D341Med (cell line): ENCODE measurements at places on chromosomes 6 and 20.

GRCh38 chr6:133115946-133116345 is 125.2 kb upstream of the EYA4 start:
- DNase-seq, result no peak

DNA sequence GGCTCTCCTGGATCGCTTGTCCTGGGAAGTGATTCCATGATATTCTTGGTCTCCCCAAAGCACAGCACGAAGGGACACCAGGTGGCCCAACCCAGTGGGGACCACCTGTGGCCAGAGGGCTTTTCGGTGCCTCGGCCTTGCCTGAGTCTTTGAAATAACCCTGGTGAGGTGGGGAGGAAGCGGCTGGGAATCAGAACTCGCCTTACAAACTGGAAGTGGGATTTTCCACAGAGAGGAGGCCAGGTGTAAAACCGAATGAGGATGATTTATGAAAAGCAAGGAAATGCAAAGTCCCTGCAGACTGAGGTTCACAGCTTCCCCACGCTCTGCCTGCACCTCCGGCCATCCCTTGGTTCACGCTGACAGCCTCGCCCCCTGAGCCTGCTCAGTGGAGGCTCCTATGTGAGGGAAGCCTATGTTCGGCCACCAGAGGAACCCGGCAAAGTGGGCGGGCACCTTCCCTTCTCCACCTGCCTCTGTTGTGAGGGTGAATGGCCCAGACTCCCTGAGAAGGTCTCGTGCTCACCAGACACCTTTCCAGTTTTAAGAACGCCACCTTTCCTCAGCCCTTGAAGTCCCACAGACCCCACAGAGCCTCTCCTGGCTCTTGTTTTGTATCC is 133.8 kb upstream of the CST7 start:
- DNase-seq, result no peak

DNA sequence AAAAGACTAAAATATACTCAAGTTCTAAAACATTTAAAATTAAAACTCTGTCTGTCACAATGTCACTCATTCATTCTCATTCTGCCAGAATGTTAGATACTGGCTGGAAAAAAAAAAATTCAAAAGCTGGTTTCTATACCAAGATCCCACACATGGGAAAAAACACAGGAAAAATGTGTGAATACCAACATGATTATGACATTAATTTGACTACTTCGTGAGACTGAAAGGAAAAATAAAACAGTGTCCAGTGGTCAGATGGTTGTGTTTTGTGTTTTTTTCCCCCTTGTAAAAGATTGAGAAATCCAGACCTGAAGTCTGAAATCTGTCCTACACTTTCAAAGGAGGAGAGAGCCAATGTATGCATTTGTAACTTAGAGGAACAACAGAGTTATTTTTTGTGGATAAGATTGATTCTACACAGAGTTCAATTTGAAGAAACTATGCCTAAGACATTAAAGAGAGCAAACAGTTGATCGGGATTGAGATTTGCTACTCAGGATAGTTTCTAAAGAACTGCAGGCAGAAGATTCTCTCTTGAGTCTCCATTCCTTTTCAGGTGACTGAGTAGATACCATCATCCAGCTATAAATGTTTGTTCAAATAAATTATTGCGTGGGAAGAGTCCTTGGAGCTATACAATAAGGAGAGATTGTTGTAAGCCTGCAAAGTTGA is 39.2 kb upstream of the TXLNB start:
- DNase-seq, result no peak

GRCh38 chr6:136069119-136069518 is 181.0 kb downstream of the MTFR2 start:
- DNase-seq, result no peak

DNA sequence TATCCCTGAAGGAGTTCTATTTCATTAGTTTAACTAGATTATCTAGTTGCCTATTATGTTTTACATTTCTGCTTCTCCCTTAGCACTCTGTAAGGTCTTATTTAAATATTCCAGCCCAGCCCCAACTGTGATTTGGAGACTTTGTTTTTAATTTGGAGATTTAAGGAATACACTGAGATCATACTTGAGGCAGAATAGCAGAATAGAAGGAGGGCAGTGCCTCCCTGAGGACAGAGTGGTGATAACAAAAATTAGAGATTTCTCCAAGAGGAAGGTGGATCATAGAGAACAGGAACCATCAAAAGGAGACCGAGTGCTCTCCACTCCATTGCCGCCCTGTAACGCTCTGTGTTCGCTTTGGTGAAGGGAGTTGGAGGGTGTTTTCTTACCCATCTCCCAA is 14.8 kb upstream of the CD164 start:
- no peak for DNase-seq

DNA sequence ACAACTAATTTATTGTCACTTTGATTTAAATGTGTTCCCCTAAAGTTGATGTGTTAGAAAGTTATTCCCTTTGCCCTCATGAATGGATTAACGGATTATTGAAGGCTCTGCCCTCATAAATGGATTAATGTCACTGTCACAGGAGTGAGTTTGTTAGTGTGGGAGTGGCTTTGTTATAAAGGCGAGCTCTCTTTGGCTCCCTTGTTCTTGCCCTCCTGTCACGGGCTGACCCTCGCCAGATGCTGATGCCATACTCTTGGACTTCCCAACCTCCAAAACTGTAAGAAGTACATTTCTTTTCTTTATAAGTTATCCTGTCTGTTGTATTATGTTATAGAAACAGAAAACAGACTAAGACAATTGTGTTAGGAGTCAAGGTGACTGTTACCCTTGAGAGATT is 22.7 kb upstream of the POPDC3 start:
- DNase-seq, result no peak

GRCh38 chr20:59996108-59996507 is 37.9 kb downstream of the CDH26 start:
- DNase-seq, result no peak

DNA sequence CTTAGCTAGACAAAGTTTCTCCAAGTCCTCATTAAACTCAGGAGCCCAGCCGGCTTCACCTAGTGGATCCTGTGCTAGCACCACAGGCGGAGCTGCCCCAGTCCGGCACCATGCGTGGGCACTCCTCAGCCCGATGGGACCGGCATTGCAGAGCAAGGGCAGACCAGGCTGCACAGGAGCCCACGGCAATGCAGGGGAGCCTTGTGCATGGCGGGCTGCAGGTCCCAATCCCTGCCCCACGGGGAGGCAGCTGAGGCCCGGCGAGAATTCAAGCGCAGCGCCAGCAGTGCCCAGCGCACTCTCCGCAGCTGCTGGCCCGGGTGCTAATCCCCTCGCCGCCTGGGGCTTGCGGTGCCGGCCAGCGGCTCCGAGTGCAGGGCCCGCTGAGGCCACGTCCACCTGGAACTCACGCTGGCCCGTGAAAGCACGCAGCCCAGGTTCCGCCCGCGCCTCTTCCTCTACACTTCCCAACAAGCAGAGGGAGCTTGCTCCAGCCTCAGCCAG is 292.3 kb upstream of the EYS start:
- no peak for DNase-seq

GRCh38 chr20:36585410-36586125 is 12.2 kb downstream of the TGIF2 start:
- no peak for DNase-seq

DNA sequence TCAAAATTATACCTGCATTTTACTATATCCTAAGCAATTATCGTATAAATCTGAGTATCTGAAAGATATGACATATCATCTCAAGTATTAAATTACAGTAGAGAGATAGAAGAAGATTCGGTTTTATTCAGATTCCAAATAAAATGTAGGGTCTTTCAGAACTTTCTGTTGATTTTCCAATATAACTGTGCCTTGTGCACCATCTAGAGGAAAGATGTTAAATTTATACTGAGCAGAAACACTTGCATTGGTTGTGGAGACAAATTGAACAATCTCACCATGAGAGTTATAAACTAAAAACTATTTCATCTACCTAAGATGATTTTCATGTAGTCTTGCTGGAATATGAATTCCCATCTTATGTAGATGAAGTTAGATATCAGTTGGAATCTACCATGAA is 26.8 kb upstream of the HSF2 start:
- no peak for DNase-seq

GRCh38 chr6:128251445-128252340 is 268.7 kb downstream of the PTPRK start:
- DNase-seq, result no peak

DNA sequence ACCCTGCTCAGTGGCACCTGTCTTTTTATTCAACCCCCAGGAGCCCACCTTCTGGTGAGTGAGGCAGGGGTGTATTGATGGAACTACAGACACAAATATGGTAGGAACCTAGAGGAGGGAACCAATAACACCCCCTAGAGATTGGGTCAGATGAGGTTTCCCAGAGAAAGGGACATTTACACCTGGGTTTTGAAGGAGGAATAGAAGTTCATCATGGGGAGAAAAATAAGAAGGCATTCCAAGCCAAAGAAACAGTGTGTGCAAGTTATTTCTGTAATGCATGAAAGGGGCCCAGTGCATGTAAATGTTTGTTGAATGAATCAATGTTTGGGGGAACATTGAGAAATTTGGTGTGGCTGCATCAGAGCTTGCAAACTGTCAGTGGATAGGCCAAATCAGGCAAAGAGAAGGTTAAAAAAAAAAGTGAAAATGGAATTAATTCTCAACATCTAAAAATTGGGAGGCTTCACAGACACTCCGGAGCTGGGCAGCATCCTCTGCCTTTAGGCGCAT is 11.1 kb upstream of the KIAA1755 start:
- DNase-seq, result no peak

DNA sequence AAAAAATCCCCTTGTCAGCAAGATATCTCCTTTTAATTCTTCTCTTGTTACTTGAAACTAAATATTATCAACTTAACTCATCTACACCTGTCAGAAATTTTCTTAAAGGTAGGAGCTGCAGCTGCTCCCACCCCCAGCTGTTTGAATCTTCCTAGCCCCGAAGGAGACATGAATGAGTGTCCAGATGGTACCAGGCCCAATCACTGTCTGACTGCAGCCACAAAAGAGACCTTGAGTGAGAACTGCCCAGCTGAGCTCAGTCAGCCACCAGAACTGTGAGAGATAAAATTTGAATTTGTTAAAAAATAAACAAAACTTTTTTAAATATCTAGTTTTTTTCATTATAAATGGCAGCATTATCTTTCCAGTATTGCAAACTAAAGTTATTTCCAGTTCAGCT is 84.7 kb downstream of the PRSS35 start:
- no peak for DNase-seq

- no peak for DNase-seq
These were observed 125.1 kb downstream of the ZNF217 start for GRCh38 chr20:53468587-53468986.

DNA sequence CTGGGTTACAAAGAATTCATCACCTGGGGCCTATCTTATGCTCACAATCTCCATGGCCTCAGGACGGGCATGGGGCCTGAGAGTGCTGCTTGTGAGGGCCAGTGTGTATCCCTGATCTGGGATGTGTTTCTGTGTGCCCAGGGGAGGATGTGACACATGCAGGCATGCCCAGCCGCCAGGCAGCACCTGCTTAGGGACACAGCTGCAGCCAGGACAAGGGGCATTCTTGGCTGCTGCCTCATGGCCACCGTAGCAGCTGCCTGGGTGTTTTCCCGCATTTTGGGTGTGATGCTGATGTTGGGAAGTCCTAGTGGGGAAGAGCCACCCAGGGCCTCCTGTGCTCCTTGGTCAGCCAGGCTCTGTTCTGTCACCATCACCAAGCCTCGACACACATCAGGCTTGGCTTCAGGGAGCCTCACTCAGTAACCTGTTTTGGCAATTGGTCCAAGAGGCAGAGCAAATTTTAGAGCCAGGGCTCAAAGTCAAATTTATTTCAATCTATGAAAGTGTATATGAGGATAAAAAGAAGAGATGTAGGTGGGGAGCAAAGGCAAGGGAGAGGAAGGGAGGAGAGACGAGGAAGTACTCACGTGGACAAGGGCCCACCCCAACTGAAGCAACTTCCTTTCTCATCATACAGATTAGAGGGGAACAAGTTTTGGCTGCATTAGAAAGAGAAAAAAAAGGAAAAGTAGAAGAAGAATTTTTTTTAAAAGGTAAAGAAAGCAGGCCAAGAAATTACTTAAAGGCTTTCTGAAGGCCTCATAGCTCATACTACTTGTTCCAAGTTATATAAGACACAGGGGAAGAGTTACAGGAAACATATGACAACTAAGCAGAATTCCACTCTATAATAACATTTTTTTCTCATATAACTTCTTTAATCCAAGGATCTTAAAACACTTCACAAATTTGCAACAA is 269.9 kb upstream of the SUPT3H start:
- DNase-seq, result no peak

DNA sequence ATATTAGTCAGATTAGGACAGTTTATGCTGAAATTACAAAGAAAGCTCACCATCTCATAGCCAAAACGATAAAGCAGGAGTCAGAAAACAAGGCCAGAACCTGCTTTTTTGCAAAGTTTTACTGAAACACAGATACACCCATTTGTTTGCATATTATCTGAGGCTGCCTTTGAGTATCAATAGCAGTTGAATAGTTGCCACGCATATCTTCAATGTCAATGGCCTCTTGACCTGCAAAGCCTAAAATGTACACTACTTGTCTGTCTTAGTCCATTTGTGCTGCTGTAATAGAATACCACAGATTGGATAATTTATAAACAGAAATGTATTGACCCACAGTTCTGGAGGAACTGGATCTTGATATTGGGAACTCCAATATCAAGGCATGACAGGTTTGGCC is 94.1 kb upstream of the NT5E start:
- DNase-seq, result no peak

DNA sequence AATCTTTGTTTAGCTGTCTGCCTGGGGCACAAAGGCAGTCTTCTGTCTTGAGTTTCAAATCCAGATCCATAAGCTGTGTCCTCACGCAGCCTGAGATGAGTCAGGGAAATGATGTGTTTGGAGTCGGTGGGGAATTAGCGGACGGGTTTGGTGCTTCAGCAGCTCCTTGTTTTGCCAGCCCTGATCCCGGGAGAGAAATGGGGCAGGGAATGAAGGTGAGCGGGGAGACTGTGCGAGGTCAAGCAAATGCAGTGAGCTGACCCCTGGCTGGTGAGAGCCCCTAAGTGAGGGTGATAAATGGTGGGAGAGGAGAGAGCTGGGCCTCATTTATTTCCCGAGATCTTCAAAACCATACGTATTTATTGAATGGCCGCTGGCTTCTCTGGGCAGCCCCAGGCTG is 21.6 kb downstream of the DUSP22 start:
- DNase-seq, result no peak

GRCh38 chr6:73832313-73832712 is 136.3 kb downstream of the CD109 start:
- DNase-seq, result no peak

DNA sequence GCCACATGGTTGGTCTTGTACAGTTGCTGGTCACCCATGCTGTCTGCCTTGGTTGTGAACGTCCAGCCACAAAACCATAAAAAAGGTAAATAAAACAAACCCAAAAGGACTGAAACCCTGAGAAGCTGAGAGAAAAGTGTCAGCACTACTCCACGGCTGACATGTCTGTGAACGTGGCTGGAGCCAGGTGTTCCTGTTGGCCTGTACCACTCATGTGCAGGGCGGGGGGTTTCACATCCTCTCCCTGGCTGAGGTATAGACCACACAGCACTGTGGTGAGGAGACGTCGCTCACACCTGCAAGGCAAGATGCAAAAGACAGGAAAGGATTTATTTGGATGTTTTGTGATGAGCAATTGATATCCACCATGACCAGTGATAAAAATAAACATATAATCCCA is 51.9 kb upstream of the MRPS10 start:
- DNase-seq, result no peak

GRCh38 chr6:23784301-23784919 is 341.6 kb upstream of the NRSN1 start:
- DNase-seq, result no peak
